ENCODE measurements at places on chromosomes 1 and 21. TPM values are rescaled to one million over a fixed set of nuclear protein-coding genes. Genes with fewer than 3 reads are reported as not detected.

The SPRR1B gene
- total RNA-seq = not detected

GRCh38 chr21:38268864-38269575, 12.2 kb downstream of the KCNJ15 start:
- no peak overlapping the region for H3K4me3 ChIP-seq
- H3K27ac ChIP-seq = peak overlapping the region; percentile 44
- H3K27me3 ChIP-seq = no peaks in the 10 kb centered on the region
- peaks cover 11% of the 10 kb centered on the region for H3K4me1 ChIP-seq

The XCL2 gene
- total RNA-seq = not detected

GRCh38 chr1:198318085-198318484, 161.3 kb downstream of the NEK7 start:
- H3K4me3 ChIP-seq = no peak overlapping the region
- H3K27ac ChIP-seq = no peak overlapping the region
- DNase-seq = no peak
- no peaks in the 10 kb centered on the region for H3K4me1 ChIP-seq
- peaks cover 5% of the 10 kb centered on the region for H3K36me3 ChIP-seq

DNA sequence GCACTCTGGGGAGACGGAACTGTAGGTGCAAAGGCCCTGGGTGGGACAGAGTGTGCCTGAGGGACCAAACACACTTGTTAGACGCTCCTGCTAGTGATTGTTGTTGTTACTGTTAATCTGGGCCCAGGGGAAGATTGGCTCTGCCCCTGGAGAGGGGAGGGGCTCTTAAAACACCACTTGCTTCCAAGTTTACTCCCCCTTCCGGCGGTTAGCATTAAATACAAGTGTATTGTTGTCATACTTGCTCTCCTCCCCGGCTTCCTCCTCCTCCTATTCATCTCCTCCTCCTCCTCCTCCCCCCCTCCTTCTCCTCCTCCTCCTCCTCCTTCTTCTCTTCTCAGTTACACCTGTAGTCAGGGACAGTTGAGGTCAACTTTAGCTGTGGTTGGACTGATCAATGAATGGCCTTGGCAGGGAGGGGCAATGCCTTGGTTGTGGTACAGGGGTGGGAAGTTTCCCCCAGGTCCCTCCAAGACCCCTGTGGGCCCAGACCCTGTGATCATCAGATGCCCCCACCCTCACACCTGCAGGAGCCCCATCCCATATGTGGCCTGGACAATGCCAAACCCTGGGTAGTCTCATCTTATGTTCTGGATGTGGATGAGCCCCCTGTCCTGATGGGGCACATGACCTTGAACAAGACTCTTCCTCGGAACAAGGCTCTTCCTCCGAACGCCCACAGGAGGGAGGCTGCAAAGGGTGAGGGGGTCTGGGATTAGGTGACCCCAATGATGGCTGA, 217.3 kb downstream of the PTPRU start:
- no peaks in the 10 kb centered on the region for H3K27me3 ChIP-seq
- no peak overlapping the region for H3K27ac ChIP-seq
- DNase-seq = no peak
- no peaks in the 10 kb centered on the region for H3K4me1 ChIP-seq

The DPT gene
- total RNA-seq = 3.4 TPM

DNA sequence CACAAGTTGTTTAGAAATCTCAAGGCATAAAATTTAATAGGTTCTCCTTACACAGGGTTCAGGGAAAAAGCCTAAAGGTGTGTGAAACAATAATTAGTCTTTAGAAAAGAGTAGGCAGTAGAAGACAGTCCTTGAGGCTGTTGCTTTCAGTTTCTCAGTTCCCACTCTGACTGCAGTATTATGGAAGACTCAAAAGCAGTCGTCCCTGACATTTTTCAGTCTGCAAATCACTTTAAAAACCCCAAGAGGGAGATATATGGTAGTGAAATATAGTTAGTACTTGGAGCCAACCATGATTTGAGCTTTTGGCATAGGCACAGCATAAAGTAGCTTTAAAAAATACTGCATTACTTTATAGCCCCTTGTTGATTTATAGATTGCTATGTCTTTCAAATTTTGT, 299.7 kb downstream of the OLFM3 start:
- H3K4me3 ChIP-seq = no peak overlapping the region
- DNase-seq = no peak
- H3K4me1 ChIP-seq = no peaks in the 10 kb centered on the region
- H3K36me3 ChIP-seq = no peaks in the 10 kb centered on the region

GRCh38 chr1:86718786-86719185, 14.4 kb downstream of the SH3GLB1 start:
- no peak overlapping the region for H3K27ac ChIP-seq
- DNase-seq = no peak
- no peaks in the 10 kb centered on the region for H3K27me3 ChIP-seq
- H3K36me3 ChIP-seq = no peaks in the 10 kb centered on the region
- no peak overlapping the region for H3K4me3 ChIP-seq

GRCh38 chr1:211610779-211611556, 32.0 kb upstream of the SLC30A1 start:
- no peak overlapping the region for H3K4me3 ChIP-seq
- no peak overlapping the region for H3K27ac ChIP-seq
- no peaks in the 10 kb centered on the region for H3K27me3 ChIP-seq
- H3K36me3 ChIP-seq = no peaks in the 10 kb centered on the region
- peaks cover 5% of the 10 kb centered on the region for H3K4me1 ChIP-seq
- DNase-seq = no peak

DNA sequence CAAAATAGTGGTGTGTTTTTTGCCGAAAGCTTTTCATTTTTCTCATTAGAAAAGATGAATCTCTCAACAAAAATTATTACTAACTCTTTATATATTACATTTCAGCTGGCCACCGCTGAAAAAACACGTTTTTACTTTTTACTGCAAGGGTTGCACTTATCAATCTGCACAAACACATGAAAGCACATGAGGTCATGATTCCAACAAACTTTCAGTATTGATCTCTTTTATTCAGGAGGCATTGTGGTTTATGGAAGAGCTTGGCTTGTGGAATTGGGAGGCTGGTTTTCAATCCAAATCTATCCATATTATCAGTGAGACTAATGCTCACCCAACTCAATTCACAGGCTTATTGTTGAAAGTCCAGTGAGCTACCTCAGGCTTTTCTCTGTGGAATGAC, 20.6 kb upstream of the LPGAT1 start:
- DNase-seq = no peak
- H3K4me3 ChIP-seq = no peak overlapping the region
- no peaks in the 10 kb centered on the region for H3K36me3 ChIP-seq
- no peak overlapping the region for H3K27ac ChIP-seq

The FCRL6 gene
- total RNA-seq = 0.31 TPM

- no peaks in the 10 kb centered on the region for H3K36me3 ChIP-seq
- H3K27me3 ChIP-seq = no peaks in the 10 kb centered on the region
- H3K4me1 ChIP-seq = no peaks in the 10 kb centered on the region
- H3K4me3 ChIP-seq = no peak overlapping the region
Observed at GRCh38 chr1:233421293-233421692, 93.8 kb downstream of the MAP3K21 start.

All from pancreas (tissue), 10 donors.